Endothelial cell of umbilical vein (primary cell): ENCODE measurements at places on chromosomes 3 and 15.

GRCh38 chr15:68500363-68501258, 68.6 kb upstream of the ITGA11 start:
- DNase-seq, result no peak

GRCh38 chr3:187319699-187320302, 28.3 kb upstream of the MASP1 start:
- DNase-seq, result peak; percentile 53

DNA sequence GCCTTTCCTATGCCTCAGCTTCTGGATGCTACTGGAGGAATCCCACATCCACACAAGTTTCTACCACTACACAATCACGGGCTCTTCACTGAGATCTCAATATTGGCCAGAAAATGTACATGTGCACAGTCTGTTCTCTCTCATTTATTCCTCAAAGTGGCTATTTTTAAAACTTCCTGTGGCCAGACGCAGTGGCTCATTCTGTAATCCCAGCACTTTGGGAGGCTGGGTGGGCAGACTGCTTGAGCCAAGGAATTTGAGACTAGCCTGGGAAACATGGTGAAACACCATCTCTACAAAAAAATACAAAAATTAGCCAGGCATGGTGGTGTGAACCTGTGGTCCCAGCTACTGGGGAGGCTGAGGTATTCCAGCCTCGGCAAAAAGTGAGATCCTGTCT, 91.4 kb upstream of the PRTG start:
- no peak for DNase-seq

DNA sequence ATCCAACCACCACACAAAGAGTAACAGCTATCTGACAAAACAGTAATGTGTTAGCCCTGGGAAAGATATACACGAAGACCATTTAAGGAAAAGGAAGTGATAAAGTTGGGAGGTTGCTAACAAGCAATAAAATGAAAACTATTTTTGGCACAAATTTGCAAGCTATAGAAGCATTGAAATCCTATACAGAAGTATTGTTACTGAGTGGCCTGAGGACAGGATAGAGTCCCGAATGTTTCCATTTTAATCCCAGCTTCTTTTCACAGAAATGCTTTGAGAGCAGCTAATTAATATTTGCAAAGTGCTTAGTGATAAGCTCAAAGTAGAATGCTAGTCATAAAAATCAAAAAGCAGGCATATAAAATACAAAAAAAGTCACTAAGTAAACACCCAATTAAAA, 51.5 kb downstream of the RAD18 start:
- DNase-seq, result peak; percentile 8

- DNase-seq, result peak; percentile 35
Observed at GRCh38 chr3:109927161-109927560, 589.8 kb upstream of the DPPA4 start.

DNA sequence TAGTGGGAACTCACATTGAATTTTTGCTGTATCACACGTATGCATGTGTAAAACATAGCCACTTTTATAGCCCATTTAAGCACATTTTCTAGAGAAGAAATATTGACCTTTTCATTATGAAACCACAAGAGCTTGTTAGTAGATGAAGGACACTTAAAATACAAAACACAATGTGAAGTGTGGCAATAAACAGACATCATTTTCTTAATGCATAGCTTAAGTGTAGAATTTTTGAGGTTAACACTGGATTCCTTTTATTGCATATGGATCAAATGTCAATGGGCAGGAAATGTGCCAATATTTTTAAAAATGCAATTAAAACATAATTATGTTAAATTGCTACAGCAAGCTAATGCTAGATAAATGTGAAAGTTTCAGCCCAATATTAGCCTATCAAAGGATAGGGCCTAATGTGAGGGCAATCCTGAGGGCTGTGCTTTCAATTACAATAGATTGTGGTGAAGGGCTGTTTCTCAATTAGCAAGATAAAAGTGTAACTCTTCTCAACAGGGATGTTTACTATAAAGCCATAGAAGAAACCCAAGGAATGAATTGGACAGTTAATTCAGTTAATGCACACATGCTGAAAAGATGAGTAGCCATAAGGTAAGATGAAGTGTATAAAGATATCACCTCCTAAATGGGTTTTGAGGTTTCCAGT, 489.0 kb upstream of the CDIN1 start:
- no peak for DNase-seq

DNA sequence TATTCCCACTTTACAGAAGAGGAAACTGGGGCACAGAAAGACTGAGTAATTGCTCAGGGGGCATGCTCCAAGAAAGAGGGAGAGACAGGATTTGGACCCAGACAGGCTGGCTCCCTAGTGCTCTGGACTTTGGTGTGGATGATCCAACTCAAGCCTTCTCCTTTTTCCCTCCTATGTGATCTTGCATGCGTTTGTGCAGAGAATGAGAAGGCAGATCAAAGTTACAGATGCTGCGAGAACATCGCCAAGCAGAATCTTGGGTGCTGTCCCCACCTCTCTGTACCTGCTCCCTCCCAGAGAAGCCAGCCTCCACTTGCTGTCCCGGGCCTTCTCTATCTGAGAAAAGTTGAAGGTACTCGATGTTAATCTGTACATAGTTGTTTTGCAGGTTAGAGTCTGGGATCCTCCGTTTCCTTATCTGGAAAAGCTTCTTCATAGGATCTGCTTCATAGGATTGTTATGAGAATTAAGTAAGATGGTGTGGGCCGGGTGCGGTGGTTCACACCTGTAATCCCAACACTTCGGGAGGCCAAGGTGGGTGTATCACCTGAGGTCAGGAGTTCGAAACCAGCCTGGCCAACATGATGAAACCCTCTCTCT, 10.2 kb downstream of the GNB5 start:
- DNase-seq, result no peak
